ENCODE measurements at places on chromosomes 11 and 22.

- DNase-seq, result peak; percentile 56
Measured at GRCh38 chr11:61041755-61042518, 60.4 kb upstream of the CD5 start.

- DNase-seq, result no peak
Measured at GRCh38 chr11:67344264-67344663, 9.1 kb downstream of the POLD4 start.

DNA sequence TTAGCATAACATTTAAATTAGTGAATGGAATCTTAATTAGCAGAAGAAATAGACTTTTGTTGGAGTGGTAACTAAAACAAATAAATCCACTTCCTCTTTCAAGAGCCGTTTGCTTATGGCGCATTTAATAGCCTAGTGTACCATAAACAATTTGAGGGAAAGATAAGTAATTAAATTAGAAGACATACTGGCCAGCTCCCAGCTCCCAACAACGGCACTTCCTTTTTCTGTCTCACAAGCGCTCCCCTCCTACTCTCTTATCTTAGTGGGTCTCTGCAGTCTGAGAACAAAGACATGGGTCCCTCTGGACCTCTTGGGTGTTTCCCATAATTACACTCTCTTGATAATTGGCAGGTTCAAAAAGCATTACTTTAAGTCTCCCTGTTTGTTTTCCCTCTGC, 146.0 kb downstream of the OPCML start:
- no peak for DNase-seq

DNA sequence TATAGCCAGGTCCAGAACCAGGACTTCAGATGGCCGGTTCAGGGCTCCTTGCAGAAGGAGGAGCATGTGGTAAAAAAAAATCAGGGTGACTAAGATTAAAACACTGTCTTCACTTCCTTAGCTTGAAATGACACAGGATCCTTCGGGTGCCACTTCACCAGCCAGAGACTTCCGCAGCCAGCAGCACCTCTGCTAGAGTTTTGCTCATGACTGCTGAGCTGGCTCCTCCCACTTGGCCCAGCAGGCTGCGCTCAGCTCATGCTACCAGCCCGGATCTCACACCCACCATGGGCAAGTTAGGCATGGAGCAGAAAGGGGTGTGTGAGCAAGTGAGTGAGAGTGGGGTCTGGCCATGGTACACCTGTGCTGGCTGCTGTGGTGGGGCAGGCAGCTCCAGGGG, 6.6 kb upstream of the MS4A18 start:
- no peak for DNase-seq

DNA sequence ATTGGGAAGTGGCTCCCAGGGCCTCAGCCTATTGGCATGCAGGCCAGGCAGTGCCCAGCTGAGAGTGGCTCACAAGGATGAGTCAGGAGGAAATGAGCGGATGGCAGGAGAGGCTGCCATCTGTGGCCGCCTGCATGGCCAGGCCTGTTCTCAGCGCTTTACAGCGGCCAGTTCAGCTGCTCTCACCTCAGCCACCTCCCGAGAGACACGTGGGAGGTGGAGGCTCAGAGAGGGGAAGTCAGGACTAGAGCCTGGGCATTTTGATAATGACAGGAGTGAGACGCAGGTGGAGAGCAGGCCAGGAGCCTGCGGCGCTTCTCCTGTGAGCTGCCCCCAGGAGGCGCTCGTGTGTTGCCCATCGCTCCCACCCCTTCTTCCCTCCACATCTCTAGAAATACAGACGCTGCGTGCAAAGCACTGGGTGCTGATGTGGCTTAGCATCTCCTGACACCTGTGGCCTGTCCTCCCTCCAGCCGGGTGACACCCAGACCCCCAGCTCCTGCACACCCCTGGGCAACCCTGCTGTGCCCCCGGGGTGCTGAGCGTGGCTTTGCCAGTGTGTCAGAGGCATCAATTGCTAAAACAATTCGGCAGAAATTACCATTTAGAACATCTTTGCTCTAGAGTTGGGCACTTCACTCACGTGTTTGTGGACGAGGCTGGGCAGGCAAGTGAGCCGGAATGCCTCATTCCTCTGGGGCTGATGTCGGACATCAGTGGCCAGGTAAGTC, 21.4 kb upstream of the PANX2 start:
- peak; percentile 74 for DNase-seq

DNA sequence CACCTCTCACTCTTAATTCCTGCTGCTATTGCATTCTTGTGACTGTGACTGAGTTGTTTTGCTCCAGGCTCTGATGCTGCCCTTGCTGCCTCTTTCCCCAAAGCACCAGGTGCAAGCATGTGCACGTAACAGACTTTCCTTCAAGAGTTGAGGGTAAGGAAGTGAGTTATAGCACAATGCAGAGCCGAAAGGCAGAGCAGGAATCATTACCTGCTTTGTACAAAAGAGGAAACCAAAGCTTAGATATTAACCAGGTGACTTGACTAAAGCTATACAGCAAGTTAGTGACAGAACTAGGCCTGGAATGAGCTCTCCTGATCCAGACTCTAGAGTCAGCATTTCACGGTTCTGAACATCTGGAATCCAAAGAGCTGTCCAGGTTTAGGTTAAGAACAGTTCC, 33.6 kb downstream of the NEU3 start:
- no peak for DNase-seq

DNA sequence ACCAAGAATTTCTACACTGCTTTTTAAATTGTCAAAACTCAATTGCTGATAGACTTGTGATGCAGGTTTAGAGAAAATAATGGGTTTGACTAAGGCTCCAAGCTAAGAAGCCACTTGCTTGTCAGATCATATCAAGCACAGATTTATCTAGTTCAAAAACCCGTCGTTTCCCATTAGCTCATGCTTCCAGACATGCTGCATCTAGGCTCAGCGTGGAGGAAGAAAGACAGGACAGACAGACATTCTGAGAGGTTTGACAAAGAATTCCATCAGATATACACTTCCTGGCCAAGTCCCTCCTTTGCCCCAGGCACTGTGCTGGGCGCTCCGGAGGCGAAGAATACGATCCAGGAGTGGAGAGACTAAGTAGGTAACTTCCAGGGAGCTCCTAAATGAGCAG, 76.8 kb downstream of the KCNC1 start:
- DNase-seq, result no peak

GRCh38 chr11:73047773-73048371, 94.2 kb downstream of the FCHSD2 start:
- no peak for DNase-seq

DNA sequence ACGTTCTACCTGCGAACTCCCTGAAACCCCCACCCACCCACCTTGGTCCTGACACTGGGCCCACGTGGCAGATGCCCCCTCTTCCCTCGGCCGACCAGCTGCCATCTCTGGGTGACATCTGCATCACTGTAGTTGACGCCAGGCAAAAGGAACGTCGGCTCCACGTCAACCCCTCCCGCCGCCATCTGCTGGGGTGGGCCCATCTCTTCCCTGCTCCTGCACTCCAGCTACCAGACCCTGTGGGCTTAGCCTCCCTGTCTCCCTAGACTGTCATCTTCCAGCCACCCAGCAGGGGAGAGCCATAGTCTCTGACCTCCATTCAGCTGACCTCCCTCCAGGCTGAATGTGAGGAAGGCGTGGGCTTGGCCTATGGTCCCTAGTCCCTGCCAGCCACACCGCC, 21.4 kb downstream of the CHID1 start:
- DNase-seq, result no peak

DNA sequence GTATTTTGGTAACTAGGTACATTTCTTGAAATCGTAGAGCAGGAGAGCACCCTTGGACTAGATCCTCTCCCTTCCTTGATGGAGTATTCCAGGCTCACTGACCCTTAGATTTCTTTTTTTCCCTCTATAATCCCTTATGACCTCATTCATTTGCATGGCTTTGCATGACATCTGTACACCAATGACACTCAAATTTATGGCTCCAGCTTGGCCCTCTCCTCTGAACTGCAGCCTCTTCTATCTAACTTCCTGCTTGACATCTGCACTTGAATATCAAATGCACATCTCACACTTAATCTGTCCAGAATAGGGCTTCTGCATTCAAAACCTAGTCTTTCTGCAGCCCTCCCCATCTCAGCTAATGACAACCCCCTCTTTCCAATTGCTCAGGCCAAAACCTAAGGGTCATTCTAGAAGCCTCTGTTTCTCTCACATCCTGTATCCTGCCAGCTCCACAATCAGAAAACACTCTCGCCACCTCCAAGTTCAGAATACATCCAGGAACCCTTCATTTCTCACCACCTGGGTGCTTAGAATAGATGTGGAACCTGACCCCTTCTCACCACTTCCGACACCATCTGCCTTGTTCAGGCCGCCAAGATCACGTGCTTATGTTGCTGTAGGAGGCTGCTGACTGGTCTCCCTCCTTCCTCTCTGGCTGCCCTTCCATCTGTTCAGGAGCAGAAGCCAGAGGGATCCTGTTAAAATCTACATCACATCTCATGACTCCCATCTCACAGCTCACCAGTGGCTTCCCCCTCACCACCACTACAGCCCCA, 138.9 kb upstream of the MTNR1B start:
- DNase-seq, result no peak

DNA sequence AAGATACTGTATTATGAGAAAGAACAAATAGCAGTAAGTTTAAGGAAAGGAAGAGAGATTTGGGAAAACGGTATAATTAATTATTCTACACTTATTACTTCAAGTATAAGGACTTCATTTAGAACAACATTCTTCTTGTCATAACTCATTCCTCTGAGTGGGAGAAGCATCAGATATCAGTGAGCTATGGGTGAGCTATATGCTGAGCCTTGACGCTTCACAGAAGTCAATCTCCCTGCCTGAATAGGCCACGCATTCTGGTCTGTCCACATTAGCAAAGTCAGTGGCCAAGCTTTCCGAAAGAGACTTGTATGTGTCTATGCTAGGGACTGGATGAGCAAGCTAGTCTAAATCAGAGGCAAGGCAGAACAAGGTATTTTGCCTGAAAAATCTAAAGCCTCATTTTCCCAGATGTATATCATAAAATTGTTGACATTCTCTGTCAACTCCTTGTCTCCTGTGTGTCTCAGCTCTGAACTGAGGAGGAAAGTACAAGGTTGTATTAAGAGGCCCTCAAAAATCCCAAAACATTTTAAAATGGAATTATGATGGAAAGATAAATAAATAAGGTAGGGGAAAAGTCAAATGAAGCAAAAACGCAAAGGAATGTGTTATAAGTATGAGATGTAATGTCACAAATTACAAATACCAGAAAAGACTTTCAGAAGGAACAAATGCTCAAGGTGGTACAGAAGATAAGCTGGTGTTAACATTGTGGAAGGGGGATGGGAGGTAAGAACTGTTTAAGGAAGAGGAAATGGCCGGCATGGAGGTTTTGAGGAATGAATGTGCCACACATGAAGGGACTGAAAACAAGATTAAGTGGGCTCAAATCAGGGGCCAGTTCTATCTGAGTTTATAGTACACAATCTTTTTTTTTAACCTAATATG, 1.4 kb downstream of the OR52N2 start:
- no peak for DNase-seq

DNA sequence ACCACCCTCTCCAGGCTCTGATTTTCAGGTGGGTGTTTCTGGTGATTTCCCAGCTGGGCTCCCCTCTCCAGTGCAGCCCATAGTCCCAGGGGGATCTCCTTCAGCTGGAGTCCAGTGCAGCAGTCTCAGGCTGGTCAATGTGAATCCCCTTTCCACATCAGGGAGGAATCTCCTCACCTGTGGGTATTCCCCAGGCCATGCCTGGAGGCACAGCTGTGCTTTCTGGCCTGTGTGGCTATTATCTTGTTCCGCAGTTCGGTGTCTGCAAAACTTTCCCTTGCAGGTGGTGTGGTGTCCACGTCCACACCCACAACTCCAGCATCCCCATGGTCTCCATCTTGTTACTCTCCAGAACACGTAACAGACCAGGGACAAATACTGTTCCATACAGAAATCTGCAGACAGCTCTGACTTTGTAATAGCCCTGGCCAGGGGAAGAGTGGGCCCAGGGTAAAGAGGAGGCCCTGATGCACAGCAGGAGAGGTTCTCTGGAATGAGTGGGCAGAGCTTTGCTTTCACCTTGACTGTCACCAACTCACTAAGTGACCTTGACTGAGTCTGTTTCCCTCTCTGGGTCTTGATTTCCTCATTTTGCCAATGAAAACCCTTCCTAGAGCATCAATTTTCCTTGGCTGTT, 183.2 kb downstream of the CSNK2A3 start:
- no peak for DNase-seq
